ENCODE measurements at places on chromosomes 2 and 18.

GRCh38 chr2:48795065-48795464 lies 39.5 kb upstream of the LHCGR start:
- no peak for DNase-seq

DNA sequence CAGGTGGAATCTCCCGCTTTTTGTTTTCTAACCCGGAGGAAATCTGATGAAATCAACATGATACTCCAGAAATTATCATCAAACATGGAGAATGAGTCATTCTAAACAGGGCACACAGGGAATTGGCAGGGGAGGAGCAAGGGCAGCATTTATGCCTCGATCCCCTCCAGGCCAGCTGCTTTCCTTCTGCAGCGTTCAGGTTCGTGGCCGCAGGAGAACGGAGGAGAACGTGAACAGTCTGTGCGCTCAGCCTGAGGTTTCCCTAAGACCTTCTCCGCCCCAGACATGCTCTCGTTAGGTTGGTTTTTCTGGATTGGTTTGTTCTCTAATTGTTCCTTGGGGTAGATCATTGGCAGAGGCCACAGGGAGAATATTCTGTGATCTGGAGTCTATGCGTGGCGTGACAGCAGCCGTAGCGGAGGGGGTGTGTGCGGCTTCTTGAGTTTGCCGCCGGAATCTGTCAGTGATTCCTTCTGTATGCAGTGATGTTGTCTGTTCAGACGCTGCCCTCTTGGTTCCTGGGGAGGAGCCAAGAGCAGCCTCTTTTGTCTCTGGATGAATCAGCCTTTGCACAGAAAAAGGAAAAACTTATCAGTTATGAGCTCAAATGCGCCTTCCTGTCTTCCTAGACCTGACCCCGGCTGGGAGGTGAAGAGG lies 75.9 kb downstream of the SH3BP4 start:
- no peak for DNase-seq

- DNase-seq: no peak
Observed at GRCh38 chr2:44291281-44292248, 16.3 kb downstream of the SLC3A1 start.

DNA sequence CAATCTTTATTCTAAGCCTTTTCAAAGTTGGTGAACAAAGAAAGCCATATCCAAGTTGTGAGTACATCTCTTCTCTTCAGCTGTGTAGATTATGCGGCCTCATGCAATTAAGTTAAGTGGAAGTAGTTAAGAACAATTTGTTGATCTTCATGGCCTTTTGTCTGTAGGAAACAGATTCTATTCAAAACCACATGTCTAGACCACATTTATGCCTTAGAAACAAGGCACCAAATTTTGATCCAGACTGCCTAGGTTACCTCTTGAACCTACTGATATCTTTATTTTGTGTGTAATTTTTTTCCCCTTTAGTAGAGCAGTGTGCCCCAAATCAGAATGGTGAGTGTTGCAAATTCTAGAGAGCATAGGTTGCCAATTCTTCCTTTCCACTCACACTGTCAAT lies 101.6 kb upstream of the CERS6 start:
- no peak for DNase-seq

- no peak for DNase-seq
Observed at GRCh38 chr2:168475636-168476035, 19.6 kb downstream of the CERS6 start.

DNA sequence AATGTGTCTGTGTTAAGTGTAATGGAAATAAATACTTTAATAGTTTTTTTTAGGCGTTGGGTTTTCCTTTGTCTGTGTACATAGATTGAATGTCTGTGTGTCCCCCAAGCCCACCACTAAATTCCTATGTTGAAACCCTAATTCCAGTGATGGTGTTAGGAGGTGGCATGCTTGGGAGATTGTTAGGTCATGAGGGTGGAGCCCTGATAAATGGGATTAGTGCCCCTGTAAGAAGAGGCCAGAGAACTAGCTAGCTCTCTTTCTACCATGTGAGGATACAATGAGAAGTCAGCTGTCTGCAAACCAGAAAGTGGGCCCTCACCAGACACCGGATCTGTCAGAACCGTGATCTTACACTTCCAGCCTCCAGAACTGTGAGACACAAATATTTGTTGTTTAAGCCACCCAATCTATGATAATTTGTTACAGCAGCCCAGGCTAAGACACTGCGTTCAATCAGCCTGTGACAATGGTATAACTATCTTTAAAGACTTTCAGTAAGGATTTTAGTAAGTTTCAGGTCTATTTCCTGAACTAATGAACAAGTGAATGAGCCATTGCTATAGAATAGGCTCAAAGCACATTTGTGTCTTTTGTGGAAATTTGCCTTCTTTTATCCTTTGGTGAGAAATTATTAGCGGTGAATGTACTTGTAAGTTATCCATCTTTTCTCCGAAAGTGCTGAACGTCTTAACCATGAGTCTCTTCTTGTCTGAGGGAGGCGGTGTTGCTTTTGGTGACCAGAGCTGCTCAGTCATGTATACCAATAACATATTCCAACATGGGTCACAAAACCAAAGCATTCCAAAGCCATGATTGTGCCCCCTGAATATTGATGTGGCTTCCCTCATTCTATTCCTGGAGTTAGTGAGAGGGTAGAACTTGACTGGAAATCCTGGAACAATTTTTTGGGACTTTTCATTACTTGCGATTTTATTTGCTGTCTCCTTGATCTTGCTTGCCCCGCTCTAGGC lies 29.6 kb upstream of the IL1R1 start:
- no peak for DNase-seq

DNA sequence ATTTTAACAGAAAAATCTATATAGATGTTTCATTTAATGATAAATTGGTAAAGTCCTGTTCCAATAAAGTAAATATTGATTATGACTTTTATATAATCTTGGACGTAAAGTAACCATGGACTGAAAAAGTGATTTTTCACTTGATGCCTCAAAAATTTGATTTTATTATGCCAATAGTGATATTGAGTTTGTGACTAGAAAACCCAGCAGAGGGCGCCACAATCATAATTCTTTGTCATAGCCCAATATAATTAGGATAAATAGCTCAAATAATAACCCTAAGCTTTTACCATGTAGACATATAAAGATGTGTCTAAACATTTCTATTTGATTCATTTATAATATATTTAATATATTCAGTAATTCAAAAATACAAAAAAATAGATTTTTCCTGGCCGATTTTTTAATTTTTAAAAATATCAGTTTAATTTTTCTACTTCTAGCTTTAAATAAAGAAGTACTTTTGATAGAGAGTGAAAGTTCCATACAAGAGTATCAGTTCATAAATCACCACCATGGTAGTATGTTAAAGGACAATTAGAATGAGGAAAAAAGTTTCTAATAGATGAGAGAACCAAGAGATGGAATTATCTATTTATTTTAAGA lies 30.7 kb downstream of the CAMKMT start:
- peak; percentile 43 for DNase-seq

Data from neuronal stem cell (in vitro differentiated cells).